ENCODE measurements at places on chromosomes 11 and 22.

DNA sequence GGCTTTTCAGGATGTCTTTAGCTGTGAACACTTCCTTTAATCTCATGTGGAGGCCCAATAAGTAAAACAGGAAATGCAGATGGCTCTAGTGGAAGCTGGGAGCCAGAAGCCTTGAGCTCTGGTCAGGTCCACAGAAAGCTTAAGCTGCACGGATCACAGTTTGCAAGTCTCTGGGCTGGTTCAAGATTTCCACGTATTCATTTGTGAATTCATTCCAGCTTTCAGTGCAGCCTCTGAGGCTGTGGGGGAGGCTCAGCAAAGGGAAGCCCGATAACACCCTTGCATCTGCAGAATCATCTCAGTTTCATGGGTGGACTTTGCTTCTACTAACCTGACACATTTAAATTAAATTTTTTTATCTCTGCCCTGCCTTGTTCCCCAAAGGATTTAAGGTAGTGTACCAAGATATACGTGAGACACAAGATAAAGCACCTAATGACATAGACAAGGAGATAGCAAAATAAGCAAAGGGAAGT is 65.6 kb downstream of the ISX start:
- no peak for DNase-seq

GRCh38 chr11:113603277-113604059 is 102.6 kb downstream of the TMPRSS5 start:
- no peak for DNase-seq

DNA sequence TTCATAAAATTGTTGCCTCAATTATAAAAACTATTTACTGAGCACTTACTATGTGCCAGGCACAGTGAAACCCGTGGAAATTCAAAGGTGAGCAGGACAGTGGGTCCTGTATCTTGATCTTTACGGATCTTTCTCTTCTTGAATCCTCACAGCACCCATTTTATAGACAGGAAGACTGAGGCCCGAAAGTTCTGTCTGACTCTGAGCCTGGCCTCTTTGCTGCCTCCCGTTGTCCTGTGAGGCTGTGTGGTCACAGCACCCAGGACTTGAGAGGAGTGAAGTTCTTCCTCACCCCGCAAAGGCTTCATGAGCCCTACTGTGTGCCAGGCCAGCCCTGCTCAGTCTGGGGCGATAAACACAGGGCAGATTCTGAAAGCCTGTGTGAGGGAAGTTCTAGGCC is 13.4 kb upstream of the MN1 start:
- DNase-seq, result no peak

DNA sequence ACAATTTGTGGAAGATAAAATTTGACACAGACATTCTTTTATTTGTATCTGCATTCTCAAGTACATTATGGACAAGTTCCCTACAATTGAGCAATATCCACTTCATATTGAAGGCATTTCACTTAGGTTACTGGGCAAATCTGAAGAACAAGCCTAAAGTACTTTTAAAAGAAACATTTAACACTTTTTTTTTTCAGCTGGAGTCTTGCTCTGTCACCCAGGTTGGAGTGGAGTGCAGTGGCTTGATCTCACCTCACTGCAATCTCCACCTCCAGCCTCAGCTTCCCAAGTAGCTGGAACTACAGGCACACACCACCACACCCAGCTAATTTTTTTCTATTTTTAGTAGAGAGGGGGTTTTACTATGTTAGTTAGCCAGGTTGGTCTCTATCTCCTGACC is 70.2 kb downstream of the OR4C45 start:
- DNase-seq, result no peak

- DNase-seq, result no peak
Observed at GRCh38 chr11:61294717-61295595, at the start of gene VWCE. Gene VWCE, minus strand, starts transcription at chr11:61295316. Its CDS starts 279 bp downstream, at chr11:61295037.

DNA sequence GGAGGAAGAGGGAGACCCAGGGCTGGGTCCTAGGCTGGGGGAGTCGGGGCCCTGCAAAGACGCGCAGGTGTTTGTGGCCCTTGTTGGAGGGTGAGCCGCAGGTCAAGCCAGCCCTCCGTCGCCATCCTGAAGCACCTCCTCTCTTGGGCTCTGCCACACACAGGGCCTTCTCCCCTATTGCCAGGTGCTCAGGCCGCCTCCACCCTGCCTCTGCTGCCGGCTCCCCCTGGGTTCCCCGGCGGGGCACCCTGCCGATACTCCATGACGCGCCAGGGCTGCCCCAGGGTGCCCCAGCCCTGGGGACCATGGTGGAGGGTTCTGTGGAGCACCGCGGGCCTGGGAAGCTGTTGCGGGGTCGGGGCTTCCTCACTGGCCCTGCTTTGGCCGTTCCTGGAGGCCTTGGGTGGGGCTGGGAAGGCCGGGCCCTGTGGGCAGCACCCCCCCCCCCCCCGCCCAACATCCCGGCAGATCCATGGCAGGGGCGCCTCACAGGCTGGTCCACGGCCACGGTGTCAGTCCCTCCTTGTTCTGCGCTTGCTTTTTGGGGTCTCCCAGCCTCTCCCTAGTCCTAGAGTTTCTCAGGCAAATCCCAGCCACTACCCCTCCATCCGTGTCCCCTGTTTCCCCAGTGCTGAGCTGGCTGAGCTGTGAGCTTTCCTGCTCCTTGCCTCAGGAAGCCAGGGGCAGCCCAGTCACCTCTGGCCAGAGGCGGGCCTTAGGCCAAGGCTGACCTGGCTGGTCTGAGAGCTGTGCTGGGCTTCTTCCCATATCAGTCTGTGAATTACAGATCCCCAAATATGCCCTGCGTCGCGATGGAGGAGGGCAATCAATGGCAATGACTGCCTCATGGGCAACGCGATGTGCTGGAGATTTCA is 2.3 kb upstream of the ADORA2A start:
- no peak for DNase-seq

GRCh38 chr11:60985991-60986915 is 14.8 kb downstream of the CD6 start:
- DNase-seq, result no peak

DNA sequence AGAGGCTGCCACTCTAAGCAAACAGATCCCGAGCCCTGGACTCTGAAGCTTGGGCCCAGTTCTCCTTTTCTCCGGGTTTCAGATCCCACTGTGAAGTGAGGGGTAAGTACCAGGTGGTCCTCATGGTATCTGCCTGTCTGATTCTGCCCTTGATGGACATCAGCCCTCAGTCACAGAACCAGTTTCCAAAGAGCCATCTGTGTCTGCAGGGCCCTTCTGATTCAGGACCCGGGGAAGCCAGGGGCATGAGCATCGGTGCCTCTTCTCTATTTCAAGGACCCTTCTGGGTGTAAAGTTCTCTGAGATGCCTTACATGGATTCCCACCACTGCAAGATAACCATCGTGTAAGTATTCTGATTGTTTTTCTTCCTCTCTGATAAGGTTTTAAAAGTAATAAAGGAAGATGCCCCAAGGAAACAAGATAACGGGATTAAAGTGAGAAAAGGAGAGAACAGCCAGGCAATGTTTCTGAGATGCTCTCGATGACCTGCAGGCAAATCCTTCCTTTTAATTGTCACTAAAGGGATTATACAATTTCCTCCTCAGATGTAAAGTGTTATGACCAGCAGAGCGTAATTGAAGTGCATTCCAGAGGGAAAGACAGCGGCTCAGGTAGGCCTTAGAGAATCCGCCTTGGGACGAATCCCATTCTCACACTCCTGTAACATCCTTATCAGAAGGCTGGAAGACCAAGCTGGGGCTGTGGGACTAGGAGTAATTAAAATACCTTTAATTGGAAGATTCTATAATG is 924.3 kb downstream of the TBC1D22A start:
- DNase-seq, result no peak

- DNase-seq, result no peak
Observed at GRCh38 chr22:17159504-17159951, 451 bp upstream of the HDHD5 start.

- no peak for DNase-seq
Observed at GRCh38 chr11:135075740-135076139, 663.7 kb upstream of the B3GAT1 start.

DNA sequence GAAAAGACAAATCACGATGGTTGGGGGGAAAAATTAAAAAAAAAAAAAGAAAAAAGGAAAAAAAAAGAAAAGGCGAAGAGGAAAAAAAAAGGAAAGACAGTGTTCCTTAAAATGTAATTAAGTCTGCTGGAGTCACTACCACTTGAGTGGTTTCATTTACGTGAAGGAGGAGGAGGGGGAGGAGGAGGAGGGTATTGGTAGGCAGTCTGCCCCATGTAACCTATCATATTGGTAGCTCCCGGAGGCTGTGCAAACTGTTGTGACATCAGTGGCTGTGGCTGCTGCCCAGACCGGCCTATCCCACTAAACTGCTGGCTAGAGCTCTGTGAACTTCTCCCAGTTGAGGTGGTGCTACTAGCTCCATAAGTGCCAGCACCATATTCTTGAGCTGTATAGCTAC is 17.9 kb downstream of the KDELR3 start:
- no peak for DNase-seq

DNA sequence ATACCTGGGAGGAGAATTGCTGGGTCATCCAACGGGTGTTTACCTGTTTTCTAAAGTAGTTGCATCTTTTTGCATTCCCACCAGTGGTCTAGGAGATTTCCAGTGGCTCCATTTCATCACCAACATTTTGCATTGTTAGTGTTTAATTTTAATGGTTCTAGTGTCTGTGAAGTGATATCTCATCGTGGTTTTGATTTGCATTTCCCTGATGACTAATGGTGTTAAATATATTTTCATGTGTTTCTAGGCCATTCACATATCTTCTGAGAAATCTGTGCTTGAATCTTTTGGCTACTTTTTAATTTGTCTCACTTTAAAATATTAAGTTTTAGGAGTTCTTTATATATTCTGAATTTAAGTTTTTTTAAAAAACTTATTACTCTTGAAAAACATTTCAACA is 439.6 kb downstream of the TMEM135 start:
- DNase-seq, result no peak

Measured in SK-N-MC (cell line).